ENCODE measurements at places on chromosomes 2 and 18. TPM values are rescaled to one million over a fixed set of nuclear protein-coding genes. Genes with fewer than 3 reads are reported as not detected.
A peak's percentile ranks its signal among the peaks of the same experiment; 100 is the strongest.

GRCh38 chr2:26640331-26640745 lies 828 bp downstream of the CIB4 start:
- DNase-seq: no peak

GRCh38 chr2:237213315-237214022 lies 127.8 kb downstream of the COPS8 start:
- no peak for DNase-seq

GRCh38 chr2:224479826-224480225 lies 77.9 kb upstream of the FAM124B start:
- no peak for DNase-seq

- no peak for DNase-seq
These were observed 22.3 kb upstream of the DUSP2 start for GRCh38 chr2:96167407-96168013.

- no peak for DNase-seq
These were observed 51.1 kb upstream of the SLC66A3 start for GRCh38 chr2:11103984-11104793.

- DNase-seq: no peak
These were observed 33.3 kb downstream of the RPIA start for GRCh38 chr2:88724643-88725332.

DNA sequence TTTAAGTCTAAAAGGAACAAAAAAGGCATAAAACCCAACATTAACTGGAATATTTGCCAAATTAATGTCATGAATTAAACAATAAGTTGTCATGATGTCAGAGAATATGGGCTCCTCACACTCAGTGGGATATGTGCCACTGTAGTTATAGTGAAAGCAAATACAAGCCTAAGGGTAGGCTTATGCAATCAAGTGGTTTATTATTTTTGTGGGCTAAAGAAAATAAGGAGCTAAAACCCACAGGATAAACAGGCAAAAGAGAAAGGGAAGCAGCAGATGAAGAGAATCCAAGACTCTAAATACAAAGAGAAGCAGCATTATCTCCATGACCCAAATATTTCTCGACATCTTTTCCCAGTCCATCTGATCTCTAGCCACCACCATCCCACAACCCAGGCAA lies 17.5 kb downstream of the YWHAQ start:
- no peak for DNase-seq

GRCh38 chr2:242020196-242021004 lies 150.9 kb downstream of the RTP5 start:
- DNase-seq: no peak

GRCh38 chr2:160918906-160919503 lies 241.2 kb upstream of the TANK start:
- DNase-seq: no peak

GRCh38 chr2:143926736-143927135 lies 593.2 kb downstream of the ZEB2 start:
- no peak for DNase-seq

- no peak for DNase-seq
These were observed 214.5 kb downstream of the EN1 start for GRCh38 chr2:118632921-118633320.

GRCh38 chr18:24546307-24546706 lies 85.9 kb downstream of the HRH4 start:
- DNase-seq: no peak

DNA sequence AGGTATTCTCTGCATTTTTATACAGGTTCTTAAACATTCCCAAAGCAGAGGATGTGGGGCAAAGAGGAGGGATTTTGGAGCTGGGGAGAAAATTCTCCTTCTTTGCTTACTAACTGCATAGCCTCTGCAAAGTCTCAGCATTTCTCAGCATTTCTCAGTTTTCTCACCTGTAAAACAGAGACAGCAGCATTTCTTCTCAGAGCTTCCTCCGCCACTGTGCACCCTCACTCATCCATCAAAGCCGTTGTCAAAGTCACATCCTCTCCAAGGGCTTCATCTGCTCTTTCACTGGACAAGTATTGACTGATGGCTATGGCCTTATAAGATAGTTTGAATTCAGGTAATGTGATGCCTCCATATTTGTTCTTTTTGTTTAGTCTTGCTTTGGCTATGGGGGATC lies 17.4 kb downstream of the MYO7B start:
- DNase-seq: no peak

GRCh38 chr2:96687711-96688640 lies 45.4 kb downstream of the FER1L5 start:
- DNase-seq: no peak

DNA sequence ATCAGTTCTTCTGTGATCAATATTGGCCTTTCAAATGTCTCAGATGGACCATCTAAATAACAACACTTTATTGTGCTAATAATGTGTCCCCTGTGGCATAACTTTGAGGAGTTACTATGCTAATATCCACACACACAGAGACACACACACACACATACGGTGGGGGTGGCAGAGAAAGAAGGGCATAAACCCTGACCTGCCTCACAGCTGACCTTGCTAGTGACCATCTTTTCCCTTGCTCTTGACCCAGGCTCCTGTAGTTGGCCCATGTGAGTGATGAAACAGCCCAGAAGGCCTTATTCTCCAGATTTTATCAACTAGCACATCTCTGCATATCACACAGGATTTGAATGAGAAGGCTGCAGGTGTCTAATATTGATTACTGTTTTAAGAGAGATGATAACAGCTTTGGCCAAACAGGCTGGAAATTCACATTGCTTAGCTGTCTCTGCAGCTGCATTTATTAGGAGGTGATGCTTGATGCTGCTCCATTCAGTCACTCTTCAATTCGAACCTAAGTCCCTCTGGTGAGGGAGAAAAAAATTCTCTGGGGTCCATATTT lies 176.4 kb downstream of the ACTR3 start:
- DNase-seq: no peak

DNA sequence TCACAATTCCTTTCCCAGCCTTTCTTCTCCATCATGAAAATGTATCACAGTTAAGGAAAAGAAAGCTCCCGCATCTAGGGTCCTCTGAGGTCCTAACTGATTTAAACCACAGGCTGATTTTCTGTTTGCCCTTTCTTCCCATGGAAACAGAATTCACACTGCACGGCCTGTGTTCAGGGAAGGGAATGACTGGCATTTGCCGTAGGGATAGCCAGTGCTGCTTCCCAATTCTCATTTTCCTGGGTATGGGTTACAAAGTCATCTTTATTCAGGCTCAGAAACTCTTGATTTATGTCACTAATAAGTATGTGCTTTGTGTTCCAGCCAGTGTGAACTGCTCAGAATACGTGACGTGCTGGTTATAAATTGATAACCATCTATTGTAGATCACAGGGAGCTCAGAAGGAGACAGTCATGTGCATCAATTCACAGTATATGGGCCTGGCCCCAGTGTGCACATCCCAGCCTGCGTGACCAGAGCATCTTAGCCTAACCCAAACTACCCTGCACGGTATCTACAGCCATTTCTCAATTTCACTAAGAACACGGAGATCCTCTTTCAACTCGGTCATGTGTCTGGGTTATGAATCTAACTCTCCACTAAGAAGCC lies 163.3 kb downstream of the LRRC30 start:
- no peak for DNase-seq

GRCh38 chr2:63692002-63692606 lies 103.3 kb downstream of the MDH1 start:
- DNase-seq: no peak

DNA sequence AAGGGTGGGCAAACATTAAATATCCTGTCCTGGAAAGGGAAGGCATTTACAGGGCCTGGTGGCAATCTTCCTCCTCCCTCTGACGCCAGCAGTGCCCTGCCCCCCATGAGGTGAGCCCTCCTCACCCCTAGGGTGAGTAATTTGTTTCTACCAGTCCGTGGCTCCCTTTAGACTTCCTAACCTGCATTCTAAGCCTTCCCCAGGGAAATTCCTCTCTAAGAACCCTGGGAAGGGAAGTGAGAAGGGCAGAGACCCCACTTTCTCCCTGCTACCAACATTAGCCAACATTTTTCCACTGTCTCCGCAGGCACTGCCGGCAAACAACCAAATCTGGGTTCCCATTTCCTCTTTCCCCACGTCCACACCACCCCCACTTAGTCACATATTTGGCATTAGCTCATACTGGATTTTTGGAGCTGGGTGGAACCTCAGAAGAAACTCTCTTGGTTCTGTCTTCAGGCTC lies 69.3 kb downstream of the NRP2 start:
- no peak for DNase-seq

GRCh38 chr2:241103176-241103595 lies 1.1 kb upstream of the MTERF4 start:
- no peak for DNase-seq

DNA sequence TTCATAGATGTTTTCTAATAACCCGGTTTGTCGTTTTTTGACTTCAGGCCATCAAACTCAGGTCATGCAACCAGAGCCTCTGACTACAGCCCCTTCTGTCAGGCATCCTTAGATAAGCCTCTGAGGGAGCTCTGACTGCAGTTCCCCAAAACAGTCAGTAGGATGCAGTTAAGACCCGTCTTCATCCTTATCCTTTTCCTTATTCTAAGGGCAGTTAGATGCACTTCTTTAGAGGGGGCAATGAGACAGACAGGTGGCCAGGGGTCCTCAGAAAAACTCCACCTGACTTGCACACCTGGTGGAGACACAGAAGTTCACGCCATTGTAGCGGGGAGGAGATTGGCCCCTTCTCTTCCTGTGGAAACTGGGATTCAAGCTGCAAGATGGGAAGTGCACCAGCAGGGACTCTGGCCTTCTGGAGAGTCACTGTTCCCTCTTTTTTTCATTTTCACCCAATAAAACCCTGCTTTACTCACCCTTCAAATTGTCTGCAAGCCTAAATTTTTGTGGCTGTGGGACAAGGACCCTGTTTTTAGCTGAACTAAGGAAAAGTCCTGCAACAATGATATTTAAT lies 104.8 kb upstream of the TFPI start:
- no peak for DNase-seq

GRCh38 chr2:11899264-11899818 lies 152.9 kb downstream of the LPIN1 start:
- no peak for DNase-seq

DNA sequence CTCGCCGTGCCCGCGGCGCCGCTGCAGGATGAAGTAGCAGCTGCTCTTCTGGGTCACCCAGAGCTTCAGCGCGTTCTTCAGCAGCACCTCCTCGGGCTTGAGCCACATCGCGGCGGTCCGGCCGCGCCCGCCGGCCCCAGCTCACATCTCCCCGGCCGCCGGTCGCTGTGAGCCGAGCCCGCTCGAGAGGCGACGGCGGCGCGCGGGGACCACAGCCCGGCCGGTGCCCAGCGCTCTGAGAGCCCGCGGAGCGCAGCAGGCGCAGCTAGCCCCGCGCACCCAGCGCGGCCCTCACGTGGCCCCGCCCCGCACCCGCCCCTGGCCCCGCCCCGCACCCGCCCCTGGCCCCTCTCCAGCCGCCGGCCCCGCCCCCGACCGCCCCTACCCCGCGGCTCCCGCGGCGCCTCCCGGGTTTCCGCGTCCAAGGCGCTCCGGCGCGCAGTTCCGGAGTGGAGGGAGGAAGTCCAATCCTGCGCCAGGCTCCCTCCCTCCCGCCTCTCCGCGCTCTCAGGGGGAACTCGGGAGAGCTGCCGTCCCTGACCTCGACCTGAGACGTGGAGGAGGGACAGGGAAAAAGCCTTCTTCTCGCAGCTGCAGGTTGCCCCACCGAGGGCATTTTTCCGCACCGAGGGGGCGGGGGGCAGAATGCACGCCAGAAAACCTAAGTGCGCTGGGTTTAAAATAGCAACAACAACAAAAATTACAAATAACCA lies at the start of gene TBC1D8:
Gene TBC1D8 (minus strand): TSS at position 237 of the 713 bp plus-strand sequence. CDS start 129 bp downstream, at position 108.
- peak; percentile 73 for DNase-seq

DNA sequence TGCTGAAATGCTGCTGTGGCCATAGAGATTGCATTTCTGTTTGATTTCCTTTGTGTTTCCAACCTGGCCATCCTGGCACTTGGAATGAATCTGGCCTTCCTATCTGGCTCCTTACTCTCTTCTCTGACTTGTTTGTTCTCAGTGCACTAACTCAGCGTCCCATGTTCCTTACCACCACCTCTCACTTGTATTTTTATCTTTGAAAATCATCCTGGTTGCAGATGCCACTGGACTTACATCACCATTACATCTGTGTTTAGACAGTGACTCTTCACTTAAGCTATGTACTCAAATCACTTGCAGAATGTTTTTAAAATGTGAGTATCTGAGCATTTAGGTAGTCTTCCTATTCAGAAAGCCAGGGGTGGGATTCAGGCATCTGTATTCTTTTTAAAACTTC lies 239.5 kb downstream of the WDR7 start:
- no peak for DNase-seq

DNA sequence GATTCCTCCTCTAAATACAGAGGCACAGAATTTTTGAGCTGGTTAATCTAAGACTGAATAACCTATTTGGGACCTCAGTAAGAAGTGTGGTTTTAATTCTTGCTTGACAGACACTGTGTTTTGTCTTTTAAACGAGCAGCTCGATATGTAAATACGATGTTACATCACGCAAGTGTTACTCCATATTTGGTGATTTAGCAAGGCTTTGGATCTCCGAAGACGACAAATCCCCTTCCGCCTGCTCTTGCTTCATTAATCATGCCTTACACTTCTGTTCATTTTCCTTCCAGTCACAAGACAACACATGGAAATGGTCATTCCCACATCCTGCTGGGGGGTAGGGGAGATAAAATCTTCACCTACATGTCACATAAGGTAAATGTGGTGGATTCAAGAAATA lies 9.4 kb downstream of the BCL11A start:
- DNase-seq: no peak

DNA sequence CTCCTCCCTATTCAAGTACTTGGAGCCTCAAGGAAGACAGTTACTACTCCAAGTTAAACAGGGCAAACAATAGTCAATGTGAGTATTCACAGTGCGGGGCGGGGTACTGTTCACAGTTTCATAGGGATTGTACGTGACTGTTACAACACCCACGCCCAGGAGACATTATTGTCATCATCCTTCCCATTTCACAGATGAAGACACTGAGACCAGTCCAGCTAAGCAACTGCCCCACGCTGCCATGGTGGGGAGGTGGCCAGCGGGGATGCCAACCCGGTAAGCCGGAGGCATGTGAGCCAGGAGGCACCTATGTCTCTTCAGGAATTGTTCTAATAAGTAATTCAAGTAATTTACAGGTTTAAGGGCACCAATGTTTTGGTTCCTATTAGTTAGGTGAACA lies 982 bp downstream of the HJURP start:
- DNase-seq: no peak

LONRF2 gene
- 4.0 TPM for polyA plus RNA-seq

CELF4 gene
- polyA plus RNA-seq: 3.1 TPM

TP53I3 gene
- 55.1 TPM for polyA plus RNA-seq

Data from left renal pelvis (tissue), 4 donors.